Stimulated activated CD4-positive, alpha-beta T cell treated with anti-CD3 and anti-CD28 coated beads, Interleukin-4, amount 100 ng/mL, for 48 hours (primary cell): ENCODE measurements at places on chromosomes 1 and 21.

GRCh38 chr1:156417401-156418020 lies 48.5 kb downstream of the RHBG start:
- DNase-seq, result no peak

- DNase-seq, result no peak
These were observed 91.1 kb downstream of the MTR start for GRCh38 chr1:236886199-236886598.

DNA sequence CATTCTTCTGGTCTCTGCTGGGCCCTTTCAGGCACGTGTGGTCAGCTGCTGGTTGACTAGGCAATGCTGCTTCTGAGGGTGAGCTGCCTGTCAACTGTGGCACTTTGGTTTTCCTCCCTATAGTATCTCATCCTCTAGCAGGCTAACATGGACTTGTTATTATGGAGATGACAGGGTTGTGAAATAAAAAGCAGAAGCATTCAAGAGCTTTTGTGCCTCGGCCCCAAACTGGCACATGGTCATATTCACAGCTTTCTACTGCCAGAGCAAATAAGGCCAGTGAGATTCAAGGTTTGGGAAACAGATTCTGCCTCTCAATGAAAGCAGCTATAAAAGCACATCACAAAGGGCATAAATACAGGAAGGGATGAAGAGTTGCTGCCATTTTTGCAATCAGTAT lies 1.6 kb upstream of the ZNF124 start:
- DNase-seq, result no peak

GRCh38 chr1:180675586-180675985 lies 43.8 kb downstream of the XPR1 start:
- DNase-seq, result no peak

GRCh38 chr21:38741092-38741949 lies 64.4 kb upstream of the ETS2 start:
- DNase-seq, result no peak

GRCh38 chr1:220904876-220905275 lies 25.6 kb downstream of the HLX start:
- no peak for DNase-seq

DNA sequence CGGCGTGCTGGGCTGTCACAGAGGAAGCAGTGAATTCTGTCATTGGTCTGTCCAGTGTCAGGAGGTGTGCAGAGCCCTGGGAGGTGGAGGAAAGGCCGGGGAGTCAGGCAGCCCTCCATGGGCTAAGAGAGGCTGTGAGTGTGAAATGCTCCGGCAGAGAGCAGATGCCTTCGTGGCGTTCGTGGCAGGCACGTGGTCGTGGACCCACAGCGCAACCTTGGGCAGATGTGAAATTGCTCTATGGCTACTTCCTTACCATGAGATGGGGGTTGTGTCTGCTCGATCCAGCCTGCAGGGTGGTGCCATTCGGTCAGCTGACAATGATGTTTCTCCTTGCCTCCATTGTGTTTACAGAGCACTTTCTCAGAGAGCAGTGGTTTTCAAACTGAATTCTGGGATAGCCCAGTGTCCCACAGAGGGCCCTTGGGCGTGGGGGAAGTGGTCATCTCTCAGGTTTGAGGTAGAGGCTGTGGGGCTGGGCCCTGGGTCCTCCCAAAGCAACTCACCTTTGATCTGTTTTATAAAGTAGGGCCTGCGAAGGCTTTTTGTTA lies 27.9 kb downstream of the TNFRSF1B start:
- no peak for DNase-seq

DNA sequence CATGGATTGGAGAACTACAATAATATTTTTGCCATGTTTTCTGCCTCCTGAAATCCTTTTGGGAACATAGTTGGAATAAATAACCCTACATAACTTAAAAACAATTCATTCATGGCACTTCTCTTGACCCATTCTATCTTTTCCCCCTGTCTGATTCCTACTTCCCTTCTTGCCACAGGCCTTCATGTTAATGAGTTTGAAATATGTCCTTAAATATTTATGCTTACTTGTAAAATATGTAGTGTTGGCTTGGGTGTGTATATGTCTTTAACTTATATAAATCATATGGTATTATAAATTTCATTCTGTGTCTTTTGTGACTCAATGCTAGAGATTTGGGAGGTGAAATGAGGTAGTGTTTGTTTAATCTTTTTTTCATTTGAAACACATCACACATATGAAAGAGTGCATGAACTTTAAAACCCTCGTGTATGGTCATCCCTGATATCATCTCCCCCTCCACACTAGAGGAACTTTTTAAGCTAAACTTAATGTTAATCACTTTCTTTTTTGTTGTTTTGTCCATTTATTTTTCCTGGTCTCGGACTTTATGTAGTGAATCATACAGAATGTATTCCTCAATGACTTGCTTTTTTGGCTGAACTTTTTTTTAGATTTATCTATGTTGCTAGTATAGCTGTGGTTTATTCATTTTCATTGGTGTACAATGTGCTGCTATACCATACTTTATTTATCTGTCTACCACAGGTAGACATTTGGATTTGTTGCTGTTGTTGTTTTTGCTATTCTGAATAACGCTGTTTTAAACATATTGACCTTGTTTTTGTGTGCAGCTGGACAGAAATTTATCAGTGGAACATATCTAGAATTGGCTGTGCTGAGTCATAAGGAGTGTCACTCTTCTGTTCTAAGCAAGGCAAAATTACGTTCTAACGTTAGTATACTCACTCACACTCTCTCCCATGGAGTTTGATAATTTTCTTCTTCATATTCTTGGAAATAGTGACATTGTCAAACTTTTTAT lies 441.6 kb downstream of the PLPP3 start:
- no peak for DNase-seq

DNA sequence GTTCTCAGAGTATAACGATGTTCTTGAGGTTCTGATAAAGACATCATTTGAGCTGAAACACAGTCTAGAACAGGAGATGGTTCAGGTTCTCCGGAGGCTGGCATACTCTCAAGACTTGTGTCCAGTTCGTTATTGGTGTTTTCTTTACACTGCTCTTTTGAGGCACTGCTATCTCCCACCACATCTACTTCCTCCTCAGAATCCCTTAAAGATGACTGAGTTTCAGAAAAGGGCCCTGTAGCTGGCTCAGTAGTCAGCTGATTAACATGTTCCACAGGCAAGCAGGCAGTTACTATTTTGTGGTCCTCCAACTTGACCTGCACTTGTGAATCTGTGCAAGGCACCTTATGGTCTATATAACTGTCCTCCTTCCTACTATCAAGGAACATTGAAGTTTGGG lies 50.2 kb downstream of the ZZZ3 start:
- no peak for DNase-seq

DNA sequence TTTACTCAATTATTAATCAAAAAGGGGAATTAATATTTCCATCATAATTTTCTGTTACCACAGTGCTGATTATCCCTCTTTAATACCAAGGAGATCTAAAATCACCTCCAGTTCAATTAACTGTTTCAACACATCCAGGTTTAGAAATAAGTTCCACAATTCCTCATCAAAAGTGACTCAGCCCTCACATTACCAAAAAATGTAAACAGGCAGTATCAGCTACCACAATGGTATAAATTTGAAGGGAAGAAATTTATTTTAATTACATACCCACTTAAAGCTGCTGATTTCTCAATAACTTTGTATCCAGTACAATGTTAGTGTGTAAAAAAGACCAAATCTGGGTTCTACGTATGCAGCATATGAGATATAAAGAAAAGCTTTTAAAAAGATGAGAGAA lies 51.9 kb downstream of the EIF4G3 start:
- DNase-seq, result no peak

DNA sequence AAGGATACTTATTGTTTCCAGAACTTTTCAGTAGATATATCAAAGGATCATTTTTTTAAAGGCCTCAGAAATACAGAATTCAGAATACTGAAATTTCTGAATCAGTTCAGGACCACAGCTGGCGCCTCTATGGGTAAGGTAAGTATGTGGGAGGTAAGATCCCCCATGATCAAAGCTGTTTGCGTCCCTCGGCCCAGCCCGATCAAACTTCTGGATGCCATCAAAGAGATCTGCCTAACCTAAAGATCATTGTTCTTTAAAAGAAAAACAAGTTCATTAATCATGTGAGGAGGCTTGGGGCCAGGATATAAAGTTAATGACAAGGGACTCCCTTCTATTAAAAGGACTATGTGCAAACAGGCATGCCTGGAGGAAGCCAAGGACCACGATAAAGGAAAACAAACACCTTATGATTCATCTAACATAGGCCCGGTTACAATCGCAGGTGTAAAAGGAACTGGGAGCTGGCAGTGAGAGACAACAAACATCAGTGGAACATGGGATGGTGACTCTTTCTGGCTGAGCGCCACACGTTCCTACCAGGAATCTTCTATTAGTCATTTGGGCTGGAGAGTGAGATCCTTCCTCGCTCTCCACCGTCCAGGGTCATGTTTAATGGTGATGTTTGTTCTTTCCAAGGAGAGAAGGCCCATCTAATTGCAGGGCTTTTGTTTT lies 2.8 kb upstream of the BACE2 start:
- DNase-seq, result no peak

DNA sequence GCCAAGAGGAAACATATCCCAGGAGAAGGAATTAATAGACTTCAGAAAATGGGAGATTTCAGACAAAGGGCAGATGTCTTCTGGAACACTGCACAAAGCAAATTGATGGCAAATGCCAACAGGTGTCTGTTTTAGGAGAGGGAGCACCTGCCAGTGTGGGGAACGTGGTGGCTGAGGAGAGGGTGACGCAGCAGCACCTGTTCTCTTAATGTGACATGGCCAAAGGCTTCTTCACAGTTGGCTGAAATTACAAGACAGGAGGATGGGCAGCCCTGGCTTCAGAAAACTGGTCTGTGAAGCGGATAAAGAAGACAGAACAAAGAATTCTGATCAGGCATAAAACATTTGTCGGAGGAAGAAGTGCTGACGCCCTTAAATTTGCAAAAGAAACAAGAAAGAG lies 178.7 kb upstream of the RUNX1 start:
- no peak for DNase-seq

GRCh38 chr1:234427950-234428646 lies 50.9 kb downstream of the TARBP1 start:
- no peak for DNase-seq

GRCh38 chr1:106222403-106222802 lies 834.1 kb upstream of the PRMT6 start:
- DNase-seq, result no peak

GRCh38 chr1:64039390-64039926 lies 164.0 kb upstream of the UBE2U start:
- no peak for DNase-seq

GRCh38 chr1:1565340-1565739 lies 9.3 kb downstream of the SSU72 start:
- DNase-seq, result no peak

- no peak for DNase-seq
These were observed 29.8 kb downstream of the PYHIN1 start for GRCh38 chr1:158961178-158961577.

- no peak for DNase-seq
These were observed 103.5 kb downstream of the RPE65 start for GRCh38 chr1:68346188-68346808.

- no peak for DNase-seq
These were observed 85.3 kb downstream of the SPAG17 start for GRCh38 chr1:118099686-118100085.

DNA sequence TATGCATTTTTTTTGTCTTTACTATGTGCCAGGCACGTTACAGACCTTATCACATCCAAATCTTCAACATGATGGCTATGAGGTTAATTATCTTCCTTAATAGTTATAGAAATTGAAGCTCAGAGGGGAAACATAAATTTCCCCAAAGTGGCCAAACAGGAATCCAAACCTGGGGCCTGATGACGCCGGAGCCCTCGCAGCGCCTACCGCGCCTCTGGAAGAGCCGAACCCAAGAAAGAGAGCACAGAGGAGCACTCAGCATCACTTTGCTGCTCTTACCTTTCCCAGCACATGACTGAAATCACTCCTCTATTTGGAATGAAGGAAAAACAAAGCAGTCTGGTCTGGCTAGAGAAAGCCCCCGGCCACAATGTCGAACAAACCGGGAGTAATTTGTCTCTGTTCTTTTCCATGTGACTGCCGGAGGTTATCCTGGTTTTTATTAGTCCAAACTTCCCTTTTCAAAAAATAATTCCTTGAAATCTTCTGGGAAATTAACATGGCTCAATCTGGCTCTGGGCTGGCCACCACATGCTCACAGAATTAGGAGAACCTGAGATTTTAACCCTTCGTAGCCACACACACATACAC lies 195.5 kb downstream of the ADSS2 start:
- DNase-seq, result no peak

- DNase-seq, result peak; percentile 68
These were observed 5.5 kb downstream of the SMPDL3B start for GRCh38 chr1:27940297-27940696.

- DNase-seq, result no peak
These were observed 54.7 kb downstream of the MRPS6 start for GRCh38 chr21:34128124-34128523.

DNA sequence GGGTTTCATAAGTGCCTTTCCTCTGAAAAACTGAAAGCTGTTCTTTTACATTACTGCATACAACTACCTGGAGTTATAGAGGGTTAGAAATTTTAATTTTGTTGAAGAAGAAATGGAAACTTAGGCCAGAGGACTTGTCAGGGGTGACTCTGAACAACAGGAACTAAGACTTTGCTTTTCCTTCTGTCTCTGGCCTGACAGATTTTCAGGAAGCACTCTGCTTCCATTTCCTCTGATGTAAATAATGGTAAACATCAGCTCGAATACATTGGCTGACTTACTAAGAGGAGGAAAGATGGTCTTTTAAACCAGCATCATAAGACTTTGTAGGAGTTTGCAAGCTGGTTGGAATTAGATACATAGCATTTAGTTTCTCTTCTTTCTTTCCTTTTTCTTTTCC lies 27.1 kb upstream of the PLEKHM2 start:
- no peak for DNase-seq

GRCh38 chr1:160061369-160062229 lies 8.4 kb downstream of the KCNJ10 start:
- no peak for DNase-seq

- no peak for DNase-seq
These were observed 25.8 kb downstream of the UAP1 start for GRCh38 chr1:162587347-162587746.

DNA sequence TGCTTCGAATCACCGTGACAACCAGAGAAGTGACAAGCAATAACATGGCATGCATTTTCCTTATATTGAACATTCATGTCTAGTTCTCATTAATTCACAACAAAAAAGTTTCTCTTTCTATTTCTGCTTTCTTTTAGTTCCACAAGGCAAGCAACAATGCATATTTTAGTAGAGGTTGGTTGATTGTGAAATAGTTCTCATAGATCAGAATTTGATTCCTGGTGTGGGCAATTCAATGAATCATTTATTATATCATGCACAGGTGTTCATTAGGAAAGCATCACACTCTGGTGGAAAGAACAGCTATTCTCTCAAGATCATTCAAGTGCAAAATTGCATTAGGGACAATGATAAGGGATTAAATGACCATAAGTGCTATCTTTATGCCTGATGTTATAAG lies 980.9 kb downstream of the BRINP3 start:
- DNase-seq, result no peak

- DNase-seq, result no peak
These were observed 42.5 kb upstream of the LRRN2 start for GRCh38 chr1:204728045-204728444.

- no peak for DNase-seq
These were observed 28.2 kb upstream of the SLC30A1 start for GRCh38 chr1:211606914-211607753.

- DNase-seq, result no peak
These were observed 25.2 kb downstream of the CCN1 start for GRCh38 chr1:85605484-85606413.

- DNase-seq, result no peak
These were observed 16.2 kb upstream of the C2CD2 start for GRCh38 chr21:41970106-41970391.

- peak; percentile 61 for DNase-seq
These were observed 14.0 kb upstream of the ZNF692 start for GRCh38 chr1:248872752-248873408.
